T-helper 1 cell (primary cell): ENCODE measurements at places on chromosomes 12 and 14.
A peak's percentile ranks its signal among the peaks of the same experiment; 100 is the strongest.

GRCh38 chr12:106552228-106552627, 30.6 kb upstream of the RFX4 start:
- no peak for DNase-seq

DNA sequence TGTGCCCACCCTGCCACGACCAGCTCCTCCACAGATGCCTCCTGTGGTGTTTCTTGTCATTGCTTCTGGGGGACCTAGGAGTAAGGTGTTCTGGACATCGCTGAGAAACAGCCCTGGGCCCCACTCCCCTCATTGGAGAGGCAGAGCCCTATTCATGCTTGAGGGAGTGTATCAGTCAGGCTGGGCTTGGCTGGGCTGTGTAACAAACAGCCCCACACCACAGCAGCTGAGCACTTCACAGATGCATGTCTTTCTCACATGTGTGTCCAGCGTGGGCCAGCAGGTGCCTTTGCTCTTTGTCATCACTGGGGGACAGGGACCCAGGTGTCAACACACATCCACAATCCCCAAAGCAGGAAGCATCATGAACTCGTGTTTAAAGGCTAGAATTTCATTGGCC, 65.1 kb upstream of the FBRSL1 start:
- no peak for DNase-seq

DNA sequence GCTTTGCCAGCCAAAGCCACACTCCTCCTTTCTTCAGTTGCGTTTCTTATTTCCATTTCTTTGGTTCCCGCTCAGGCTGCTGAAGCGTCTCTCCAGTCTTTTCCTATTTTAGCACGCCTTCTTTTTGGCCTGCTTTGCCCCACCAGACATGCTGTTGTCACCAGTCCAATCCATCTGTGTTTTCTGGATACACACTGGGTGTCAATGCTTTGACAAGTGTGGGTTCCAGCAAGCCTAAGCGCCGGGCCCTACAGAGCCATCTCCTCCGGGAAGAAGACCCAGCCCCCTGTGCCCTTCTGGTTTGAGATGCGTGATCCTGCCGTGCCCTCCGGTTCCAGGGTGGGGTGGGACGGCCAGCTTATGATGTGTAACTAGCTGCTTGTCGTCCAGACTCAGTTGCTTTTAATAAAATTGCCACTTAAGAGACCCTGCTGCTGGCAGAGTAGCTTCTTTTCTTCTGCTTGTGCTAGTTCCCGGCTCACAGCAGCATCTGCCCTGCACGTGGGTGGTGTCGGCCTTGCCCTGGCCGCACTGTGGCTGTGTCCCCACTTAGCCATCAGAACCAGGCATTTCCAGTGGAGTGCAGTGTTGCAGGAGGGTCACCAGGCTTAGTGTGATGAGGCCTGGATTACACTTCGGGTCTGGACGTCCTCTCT, 29.7 kb downstream of the EML1 start:
- DNase-seq = no peak

DNA sequence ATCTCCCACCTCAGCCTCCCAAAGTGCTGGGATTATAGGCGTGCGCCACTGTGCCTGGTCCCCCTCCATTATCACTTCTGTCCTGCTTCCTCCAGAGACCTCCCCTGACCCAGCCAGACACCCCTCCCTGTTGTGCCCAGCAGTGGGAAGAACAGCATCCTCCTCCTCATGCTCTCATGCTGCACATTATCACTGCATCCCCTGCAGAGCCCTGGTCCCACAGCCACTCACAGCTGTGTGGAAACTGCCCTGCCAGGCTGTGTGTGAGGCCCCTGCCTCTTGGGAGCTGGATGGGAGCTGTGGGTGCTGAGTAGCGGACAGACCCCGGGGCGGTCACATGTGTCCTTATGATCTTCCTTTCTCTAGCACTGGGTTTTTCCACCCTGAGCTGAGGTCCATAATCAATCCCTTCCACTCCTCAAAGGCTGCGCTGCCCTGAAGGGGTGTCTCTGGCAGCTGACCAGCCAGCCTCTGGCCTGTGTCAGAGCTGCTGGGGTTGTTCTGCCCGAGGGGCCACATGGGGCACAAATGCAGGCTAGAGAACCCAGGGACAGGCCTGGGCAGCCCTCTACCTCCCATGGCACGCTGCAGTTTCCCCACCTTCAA, 9.2 kb downstream of the HIP1R start:
- no peak for DNase-seq

DNA sequence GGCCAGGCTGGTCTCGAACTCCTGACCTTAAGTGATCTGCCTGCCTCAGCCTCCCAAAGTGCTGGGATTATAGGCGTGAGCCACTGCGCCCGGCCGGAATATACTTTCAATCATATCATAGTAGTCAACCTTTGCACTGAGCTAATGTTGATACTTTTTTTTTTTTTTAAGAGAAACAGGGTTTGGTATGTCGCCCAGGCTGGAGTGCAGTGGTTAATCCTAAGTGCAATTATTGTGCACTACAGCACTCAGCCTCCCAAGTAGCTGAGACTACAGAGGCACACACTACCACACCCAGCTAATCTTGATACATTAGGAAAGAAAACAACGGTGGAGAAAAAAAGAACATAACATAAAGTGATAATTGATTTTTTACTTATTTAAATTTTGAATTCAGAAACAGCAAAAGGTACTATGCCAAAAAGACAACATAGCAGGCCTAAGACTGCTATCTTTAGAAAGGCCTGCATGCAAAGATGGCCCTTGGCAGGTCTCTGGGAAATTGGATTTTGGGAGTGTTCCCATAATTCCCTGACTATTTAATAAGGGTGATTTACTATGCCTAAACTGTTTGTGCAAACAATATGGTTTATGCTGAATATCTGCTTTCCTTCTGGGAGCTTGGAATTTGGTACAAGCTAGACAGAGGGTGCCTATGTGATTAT, 15.5 kb downstream of the BTBD7 start:
- DNase-seq = no peak

- no peak for DNase-seq
These were observed 123.9 kb downstream of the ADAMTS20 start for GRCh38 chr12:43428088-43428600.

DNA sequence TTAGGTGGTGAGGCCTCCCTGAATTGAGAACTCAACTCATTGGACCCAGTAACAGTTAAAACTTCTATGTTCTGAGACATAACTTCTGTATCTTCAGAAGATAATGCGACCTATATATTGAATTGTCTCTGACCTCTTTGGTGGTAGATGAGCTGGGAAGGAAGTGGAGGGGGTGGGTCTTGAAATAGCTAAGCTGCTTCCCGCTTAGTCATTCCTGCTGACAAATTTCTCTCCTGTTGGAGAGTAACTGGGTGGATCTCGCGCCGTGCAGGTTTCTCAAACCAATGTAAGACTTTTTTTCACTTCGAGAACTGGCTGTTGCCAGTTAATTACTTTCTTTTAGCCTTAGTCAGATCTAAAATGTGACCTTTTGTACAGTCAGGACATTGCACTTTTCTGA, 100.8 kb downstream of the PPHLN1 start:
- no peak for DNase-seq

DNA sequence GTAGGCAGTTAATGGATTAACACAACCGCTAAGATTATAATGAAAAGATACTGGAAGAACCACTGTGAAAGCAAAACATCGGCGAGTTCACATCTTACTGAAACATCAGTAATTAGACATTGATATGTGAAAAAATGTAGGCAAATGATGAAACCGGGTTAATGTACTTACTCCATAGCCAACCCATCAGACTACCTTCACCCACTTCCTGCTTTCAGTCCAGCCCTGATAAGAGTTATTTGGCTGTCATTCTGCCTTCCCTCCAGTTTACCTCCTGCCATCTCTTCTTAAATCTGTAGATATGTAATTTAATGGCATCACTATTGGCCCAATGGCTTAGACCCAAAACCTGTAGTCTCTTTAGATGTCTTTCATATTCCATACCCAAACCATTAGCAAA, 46.0 kb upstream of the LGR5 start:
- DNase-seq = no peak

GRCh38 chr12:70733385-70733784, 96.2 kb upstream of the PTPRB start:
- no peak for DNase-seq

DNA sequence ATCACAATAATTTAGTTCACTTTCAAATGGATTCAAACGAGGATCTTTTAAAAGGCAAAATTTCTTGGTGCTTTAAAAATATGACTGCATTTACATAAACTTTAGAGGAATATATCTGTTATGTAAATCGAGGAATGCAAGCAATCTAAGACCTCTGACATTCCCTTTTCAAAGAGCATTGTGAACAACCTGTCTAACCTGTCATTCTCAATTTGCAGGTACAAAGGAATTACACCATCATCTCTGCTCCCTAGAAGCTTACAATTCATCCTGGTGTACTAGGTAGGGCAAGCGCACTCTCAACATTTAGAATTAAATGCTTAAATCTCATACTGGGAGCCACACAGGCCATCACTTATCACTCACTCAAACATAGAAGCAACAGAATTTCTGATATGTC, 35.6 kb downstream of the BMP4 start:
- no peak for DNase-seq

GRCh38 chr14:101819251-101819990, 57.9 kb downstream of the PPP2R5C start:
- peak; percentile 76 for DNase-seq

DNA sequence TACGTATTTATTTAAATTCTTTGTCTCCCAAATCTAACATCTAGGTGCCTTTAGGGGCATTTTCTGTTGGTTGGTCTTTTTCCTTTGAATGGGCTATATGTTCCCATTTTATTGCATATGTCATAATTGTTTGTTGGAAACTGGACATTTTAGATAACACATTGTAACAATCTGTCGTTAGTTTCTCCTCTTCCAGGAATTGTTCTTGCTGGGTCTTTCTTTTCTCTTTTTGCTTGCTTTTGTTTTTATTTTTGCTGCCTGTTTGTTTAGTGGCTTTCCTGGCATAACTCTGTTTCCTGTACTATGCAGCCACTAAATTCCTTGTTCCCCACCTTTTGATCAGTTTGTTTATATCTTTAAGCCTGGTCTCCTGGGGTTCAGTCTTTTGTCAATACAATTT, 244.3 kb upstream of the RTL1 start:
- DNase-seq = no peak

GRCh38 chr14:104975481-104976197, 2.5 kb downstream of the AHNAK2 start:
- DNase-seq = no peak

DNA sequence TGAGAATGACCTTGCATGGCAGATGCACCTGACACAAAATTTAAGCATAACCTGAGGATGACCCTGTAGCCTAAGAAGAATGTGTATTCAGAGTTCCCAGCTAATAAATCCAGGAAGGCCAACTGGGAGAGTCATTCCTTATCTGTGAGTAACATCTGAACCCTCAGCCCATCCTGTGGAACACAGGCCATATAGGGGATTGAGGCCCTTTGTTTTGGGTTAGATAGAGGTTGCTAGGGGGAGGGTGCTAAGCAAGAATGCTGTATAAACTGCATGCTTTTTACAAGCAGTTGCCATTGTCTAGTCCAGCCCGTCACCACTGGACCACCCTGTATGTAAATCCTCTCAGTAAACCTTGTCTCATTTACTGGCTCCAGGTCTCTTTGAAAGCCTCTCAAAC, 77.0 kb downstream of the BICD1 start:
- no peak for DNase-seq

- DNase-seq = no peak
These were observed 18.6 kb downstream of the PEX5 start for GRCh38 chr12:7207866-7208625.

DNA sequence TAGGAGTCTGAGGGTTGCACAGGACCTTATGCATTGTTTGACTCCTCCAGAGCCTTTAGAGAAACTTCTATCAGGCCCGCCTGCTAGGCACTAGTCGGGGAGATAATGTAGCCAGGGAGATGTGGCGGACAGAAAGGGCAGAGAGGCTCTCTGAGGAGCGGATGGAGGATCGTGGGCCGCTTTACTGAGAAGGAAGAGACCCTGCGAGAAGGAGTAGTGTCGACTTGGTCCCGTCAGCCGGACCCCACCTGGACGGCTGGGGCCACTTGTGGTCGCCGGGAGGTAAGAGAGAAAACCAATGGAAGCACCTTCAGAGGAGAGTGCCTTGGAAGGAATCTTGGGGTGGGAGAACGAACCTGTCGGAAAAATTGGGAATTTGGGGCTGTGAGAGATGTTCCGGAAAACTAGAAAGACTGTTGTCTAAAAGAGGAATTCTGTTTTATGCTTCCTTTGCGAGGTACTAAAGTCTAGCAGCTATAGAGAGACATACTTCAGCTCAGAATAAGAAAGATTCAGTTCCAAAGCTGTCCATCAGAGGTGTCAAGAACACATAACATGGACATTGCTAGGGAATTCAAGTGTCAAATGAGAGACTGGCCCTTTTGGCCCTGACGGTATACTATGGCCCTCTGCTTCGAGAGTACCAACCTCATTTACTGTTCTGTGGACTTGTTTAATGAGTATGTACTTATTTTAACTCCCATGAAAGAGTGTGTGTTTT, 660 bp upstream of the MCRS1 start:
- no peak for DNase-seq

DNA sequence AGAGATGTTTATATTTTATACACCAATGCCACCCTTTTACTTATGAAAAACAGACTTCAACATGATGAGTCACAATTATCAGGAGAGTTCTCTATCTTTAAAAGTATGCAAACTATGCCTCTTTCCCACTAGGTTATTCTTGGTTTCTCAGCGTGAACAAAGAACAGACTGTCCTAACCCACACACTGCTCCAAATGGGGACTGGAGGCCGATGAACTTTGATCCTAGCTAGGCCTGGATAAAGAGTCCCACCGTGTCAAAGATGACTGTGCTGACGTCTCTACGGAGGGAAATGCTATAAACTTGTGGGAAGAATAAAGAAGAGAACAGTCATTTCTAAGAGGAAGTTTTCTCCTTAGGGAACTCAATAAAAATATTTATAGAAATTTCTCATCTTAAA, 160.1 kb downstream of the EPS8 start:
- no peak for DNase-seq

- DNase-seq = no peak
These were observed 37.0 kb downstream of the LIMA1 start for GRCh38 chr12:50246197-50246865.

GRCh38 chr14:95727056-95727700, 13.3 kb upstream of the TCL1A start:
- no peak for DNase-seq

DNA sequence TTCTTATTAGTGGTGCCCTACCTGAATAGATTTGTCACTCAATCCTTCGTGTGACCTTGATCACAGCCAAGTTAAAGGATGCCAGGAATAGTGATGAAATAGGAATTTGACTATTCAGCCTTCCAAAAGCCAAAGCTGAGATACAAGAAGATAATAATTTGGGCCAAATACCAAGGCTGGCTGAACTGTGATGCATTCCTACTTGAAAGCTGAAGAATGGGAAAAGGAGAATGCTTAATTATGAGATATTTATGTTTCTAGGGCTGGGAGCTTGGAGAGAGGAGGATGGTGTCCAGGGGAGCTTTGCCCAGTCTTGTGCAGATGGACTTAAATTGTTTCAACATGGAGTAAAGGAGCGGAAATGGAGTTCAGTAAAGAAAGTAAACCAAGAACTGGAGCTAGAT, 5.2 kb downstream of the RNASE7 start:
- DNase-seq = no peak

- DNase-seq = no peak
These were observed 122.0 kb upstream of the HIF1A start for GRCh38 chr14:61573321-61573720.

- DNase-seq = no peak
These were observed 18.9 kb upstream of the HSPB8 start for GRCh38 chr12:119159844-119160243.
